CD4-positive, alpha-beta memory T cell (primary cell): ENCODE measurements at places on chromosomes 13 and 19. TPM values are rescaled to one million over a fixed set of nuclear protein-coding genes. Genes with fewer than 3 reads are reported as not detected.

Gene ANKRD24
- total RNA-seq: 1.9 TPM

Gene LACC1
- 5.0 TPM for total RNA-seq

Gene ZNF576
- 18.6 TPM for total RNA-seq

Gene MYH14
- total RNA-seq: not detected

Gene CLIP3
- total RNA-seq: 2.4 TPM

DNA sequence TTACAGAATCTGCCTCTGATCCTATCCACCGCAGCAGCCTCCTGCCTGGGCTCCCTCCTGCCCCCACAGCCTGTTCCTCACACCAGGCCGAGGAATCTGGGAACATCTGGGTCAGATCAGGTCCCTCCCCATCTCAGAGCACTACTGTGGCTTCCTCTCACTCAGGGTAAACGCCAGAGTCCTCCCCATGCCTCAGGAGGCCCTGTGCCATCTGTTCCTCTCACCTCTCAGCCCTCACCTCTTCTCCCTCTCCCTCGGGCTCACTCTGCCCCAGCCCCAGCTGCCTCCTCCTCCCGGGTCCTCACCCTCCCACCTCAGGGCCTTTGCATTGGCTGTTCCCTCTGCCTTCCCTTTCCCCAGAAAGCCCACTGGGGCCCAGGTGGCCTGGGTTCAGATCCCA lies 18.2 kb downstream of the FCGBP start:
- H3K4me3 ChIP-seq: no peak overlapping the region
- H3K27ac ChIP-seq: no peak overlapping the region
- DNase-seq: no peak

GRCh38 chr13:20197361-20197834 lies 4.7 kb upstream of the GJB2 start:
- H3K4me1 ChIP-seq: peaks cover 22% of the 10 kb centered on the region
- peak; percentile 42 for DNase-seq
- H3K27me3 ChIP-seq: peaks cover 41% of the 10 kb centered on the region
- no peak overlapping the region for H3K4me3 ChIP-seq
- no peaks in the 10 kb centered on the region for H3K36me3 ChIP-seq

DNA sequence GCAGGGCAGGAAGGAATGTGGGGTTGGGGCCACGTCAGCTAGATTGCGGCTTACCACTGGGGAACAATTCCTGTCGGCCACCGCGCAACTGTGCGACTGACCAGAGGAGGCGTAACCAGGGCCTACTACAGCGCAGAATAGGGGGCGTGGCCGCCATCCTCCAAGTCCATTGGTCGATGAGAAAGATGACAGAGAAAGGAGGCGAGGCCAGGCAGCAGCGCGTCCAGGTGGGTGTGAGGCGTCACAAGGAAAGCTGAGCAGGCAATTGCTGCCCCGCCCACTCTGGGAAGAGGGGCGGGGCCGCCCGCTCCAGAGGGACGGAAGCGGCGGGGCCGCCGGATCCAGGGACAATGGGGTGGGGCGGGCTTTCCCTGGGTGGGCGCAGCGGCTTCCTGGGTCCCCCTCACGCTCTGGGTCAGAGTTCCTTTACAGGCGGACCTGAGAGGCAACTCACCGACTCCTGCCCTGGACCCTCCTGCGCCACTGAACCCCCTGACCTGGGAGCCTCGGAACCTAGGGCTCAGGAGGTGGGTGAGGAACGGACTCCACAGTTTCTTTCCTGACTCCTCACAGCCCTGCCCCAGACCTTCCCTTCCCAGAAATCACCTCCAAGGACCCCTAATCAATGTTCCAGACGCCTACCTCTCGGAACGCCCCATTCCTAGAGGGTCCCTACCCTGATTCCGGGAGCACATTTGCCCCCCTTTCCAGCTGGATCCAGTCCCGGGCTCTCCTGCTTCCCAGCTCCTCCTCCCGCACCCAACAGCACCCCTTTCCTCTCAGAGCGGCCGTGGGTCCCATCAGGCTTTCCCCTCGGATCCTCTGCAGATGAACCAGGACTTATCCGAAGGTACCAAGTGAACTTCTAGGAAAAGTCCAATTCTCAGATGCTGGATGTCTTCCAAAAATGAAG lies 101.5 kb upstream of the ZNF492 start:
- DNase-seq: no peak
- H3K4me1 ChIP-seq: no peaks in the 10 kb centered on the region
- H3K4me3 ChIP-seq: no peak overlapping the region
- H3K27me3 ChIP-seq: no peaks in the 10 kb centered on the region
- no peak overlapping the region for H3K27ac ChIP-seq

GRCh38 chr13:93922063-93922855 lies 557.2 kb downstream of the DCT start:
- no peaks in the 10 kb centered on the region for H3K27me3 ChIP-seq
- H3K4me3 ChIP-seq: no peak overlapping the region
- no peak for DNase-seq
- no peak overlapping the region for H3K27ac ChIP-seq
- H3K4me1 ChIP-seq: no peaks in the 10 kb centered on the region
- no peaks in the 10 kb centered on the region for H3K36me3 ChIP-seq

GRCh38 chr13:74288361-74288911 lies 154.2 kb upstream of the KLF12 start:
- no peak overlapping the region for H3K4me3 ChIP-seq
- H3K27me3 ChIP-seq: no peaks in the 10 kb centered on the region
- peak; percentile 39 for DNase-seq
- no peaks in the 10 kb centered on the region for H3K36me3 ChIP-seq

DNA sequence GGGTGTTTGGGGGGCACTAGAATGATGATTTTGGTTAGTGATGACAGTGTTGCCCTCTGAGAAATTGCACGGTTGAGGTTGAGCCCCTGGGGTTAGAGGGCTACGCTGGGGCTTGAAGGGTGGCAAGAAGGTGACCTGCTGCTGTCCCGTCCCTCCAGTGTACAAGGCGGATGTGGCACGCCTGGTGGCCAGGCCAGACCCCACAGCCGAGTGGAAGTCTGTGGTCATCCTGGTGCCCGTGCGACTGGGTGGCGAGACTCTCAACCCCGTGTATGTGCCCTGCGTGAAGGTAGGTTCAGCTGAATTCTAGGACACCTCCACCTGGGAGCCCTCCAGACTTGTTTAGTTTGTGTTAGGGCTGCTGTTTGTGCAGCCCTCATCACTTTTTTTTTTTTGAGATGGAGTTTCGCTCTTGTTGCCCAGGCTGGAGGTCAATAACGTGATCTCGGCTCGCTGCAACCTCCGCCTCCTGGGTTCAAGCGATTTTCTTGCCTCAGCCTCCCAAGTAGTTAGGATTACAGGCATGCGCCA lies 5.1 kb downstream of the ATG4D start:
- H3K27ac ChIP-seq: no peak overlapping the region
- DNase-seq: no peak
- no peaks in the 10 kb centered on the region for H3K27me3 ChIP-seq
- H3K4me1 ChIP-seq: peaks cover 35% of the 10 kb centered on the region
- H3K4me3 ChIP-seq: no peak overlapping the region
- H3K36me3 ChIP-seq: peaks cover 38% of the 10 kb centered on the region

DNA sequence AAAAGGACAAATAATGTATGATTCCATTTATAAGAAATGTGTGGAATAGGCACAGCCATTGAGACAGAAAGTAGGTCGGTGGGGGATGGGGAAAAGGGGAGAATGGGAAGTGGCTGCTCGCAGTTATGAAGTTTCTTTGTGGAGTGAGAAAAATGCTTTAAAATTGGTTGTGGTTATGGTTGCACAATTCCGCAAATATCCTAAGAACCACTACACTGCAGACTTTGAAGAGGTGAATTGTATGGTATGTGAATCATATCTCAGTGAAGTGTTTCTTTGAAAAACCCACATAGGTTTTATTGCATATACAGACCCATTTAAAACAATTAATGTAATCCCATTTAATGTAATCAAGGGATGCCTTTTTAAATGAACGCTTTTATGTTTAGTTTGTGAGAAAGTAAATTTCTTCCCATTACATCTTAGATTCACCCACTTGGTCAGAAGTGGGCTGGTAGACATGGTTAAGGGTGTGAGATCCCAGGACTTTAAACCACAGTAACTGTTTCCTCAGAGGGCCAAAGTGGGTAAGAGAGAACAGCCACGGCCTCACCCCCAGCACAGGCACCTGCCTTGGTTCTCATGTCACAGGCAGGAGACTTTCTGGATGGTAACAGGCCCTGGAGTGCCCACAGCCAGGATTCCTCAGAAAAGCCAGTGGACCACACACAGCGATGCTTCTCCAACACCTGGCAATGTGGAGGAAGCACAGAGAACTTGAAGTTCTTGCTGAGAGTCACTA lies 119.3 kb upstream of the GJB6 start:
- no peak for DNase-seq
- H3K36me3 ChIP-seq: no peaks in the 10 kb centered on the region
- no peak overlapping the region for H3K27ac ChIP-seq

- no peak overlapping the region for H3K27ac ChIP-seq
- no peaks in the 10 kb centered on the region for H3K36me3 ChIP-seq
- no peak for DNase-seq
Measured at GRCh38 chr19:18894254-18895037, 1.5 kb downstream of the CERS1 start.

DNA sequence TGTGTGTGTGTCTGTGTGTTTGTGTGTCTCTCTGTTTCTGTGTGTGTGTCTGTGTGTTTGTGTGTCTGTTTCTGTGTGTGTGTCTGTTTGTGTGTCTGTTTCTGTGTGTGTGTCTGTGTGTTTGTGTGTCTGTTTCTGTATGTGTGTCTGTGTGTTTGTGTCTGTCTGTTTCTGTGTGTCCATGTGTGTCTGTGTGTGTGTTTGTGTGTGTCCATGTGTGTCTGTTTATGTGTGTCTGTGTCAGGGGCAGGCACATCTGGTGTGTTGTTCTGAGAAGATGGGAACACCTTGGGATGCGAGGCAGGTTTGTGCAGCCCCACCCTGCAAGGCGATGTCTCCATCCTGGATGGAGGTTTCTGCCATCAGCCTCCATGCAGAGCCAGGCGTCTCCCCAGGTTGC lies 275.8 kb upstream of the SOX1 start:
- no peaks in the 10 kb centered on the region for H3K27me3 ChIP-seq
- H3K36me3 ChIP-seq: no peaks in the 10 kb centered on the region
- no peak overlapping the region for H3K27ac ChIP-seq
- no peaks in the 10 kb centered on the region for H3K4me1 ChIP-seq
- H3K4me3 ChIP-seq: no peak overlapping the region

DNA sequence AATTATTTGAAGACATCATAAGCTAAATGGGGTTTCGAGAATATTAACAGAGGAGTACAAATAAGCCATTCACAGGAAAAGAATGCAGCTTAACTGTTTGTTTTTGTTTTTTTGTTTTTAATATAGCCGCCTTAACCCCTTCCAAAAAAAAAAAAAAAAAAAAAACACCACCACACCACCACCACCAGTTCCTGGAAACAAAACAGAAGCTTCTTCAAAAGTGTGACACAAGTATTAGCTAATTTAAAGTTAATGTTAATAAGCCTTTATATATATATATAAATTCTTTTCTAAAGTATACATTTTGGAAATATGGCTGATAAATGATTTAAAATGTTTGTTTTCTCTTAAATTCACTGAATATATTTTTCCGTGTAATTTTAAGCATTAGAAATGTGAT lies 1.4 kb downstream of the RAP2A start:
- H3K27ac ChIP-seq: peak overlapping the region; percentile 51
- peak overlapping the region; percentile 42 for H3K4me3 ChIP-seq
- no peak for DNase-seq
- H3K27me3 ChIP-seq: no peaks in the 10 kb centered on the region
- H3K4me1 ChIP-seq: peaks cover 45% of the 10 kb centered on the region

DNA sequence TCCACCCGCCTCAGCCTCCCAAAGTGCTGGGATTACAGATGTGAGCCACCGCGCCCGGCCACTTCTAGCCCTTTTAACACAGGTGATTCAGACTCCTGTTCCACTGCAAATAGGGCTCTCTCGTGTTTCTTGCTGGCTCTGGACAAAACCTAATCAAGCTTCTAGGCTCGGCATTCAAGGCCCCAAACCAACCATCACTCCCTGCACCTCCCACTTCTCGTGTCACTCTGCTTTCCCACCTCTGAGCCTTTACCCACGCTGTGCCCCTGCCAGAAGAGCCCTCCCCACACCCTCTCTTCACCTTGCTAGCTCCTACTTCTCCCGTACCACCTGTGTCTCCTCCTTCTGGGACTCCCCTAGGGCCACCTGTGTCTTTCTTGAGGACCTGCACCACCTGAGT lies 19.8 kb downstream of the KANK2 start:
- peaks cover 9% of the 10 kb centered on the region for H3K4me1 ChIP-seq
- H3K27me3 ChIP-seq: no peaks in the 10 kb centered on the region

DNA sequence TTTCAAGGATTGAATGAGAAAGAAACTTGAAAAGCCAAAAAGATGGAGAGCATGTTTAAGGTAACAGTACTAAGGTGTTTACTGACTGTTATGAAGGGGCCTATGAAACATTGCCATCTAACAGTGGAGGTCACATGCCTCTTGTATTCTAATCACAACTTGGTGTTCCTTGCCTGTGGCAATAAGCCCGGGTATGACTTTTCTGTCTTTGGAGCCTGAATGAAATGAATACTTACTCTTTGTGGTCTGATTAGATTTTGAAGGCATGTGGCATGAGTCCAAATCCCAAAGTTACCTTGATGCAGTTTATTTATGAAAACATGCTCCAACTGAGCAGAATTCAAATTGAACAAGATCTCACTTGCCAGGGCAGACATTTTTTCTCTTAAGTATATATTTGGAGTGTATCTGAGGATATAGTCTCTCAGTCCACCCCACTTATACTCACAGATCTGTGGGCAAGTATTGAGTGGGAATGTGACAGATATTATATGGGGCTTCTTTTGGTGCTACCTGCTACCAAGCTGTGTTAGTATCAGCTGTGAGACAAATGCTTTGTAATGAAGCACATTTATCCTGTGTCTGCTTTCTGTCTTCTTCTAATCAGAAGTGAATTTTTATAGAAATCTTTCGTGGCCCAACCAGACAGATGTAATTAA lies 67.5 kb downstream of the B3GLCT start:
- H3K27me3 ChIP-seq: no peaks in the 10 kb centered on the region
- H3K36me3 ChIP-seq: no peaks in the 10 kb centered on the region
- H3K4me3 ChIP-seq: no peak overlapping the region
- no peaks in the 10 kb centered on the region for H3K4me1 ChIP-seq
- H3K27ac ChIP-seq: no peak overlapping the region
- DNase-seq: no peak
